Stimulated activated CD8-positive, alpha-beta memory T cell treated with anti-CD3 and anti-CD28 coated beads, Interleukin-7, amount 100 ng/mL, for 24 hours (primary cell): ENCODE measurements at places on chromosomes 4 and X.

DNA sequence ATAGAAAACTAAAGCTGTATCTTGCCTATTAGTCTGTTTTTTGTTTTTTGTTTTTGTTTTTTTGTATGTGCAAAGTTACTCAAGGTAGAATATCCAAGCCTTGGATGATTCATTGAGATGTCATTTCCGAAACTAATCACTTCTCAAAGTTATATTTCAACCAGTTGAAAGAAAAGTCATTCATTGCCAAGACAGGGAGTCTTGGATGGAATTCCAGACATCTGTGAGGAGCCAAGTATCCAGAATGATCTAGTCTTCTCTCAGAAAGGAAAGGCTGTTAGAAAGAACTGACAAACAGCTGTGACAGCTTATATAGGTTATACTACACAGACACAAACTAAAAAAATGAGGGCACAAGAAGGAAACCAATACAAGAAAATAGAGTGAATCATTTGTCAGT lies 141.1 kb upstream of the NDST3 start:
- DNase-seq: no peak

GRCh38 chrX:132433001-132433400 lies 55.8 kb downstream of the MBNL3 start:
- DNase-seq: no peak

DNA sequence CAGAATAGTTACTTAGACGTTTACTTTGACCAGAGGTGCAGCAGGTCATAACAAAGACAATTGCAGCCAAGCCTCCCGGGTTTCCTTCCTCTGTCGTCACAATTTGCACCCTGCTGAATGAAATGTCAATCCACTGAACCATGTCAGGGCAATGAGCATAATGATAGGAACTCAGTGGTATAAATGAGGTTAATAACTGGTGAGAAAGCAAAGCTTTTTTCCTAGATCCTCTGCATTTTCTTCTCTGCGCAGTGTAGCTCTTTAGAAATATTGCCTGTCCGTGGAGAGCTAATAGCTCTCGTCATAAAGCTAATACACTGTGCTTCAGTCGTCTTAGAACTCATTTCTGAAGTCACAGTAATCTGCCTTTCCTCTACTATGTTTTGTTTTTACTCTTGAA lies 1960.1 kb upstream of the ADGRL3 start:
- no peak for DNase-seq

- no peak for DNase-seq
These were observed 11.9 kb upstream of the MAB21L2 start for GRCh38 chr4:150569998-150570535.

DNA sequence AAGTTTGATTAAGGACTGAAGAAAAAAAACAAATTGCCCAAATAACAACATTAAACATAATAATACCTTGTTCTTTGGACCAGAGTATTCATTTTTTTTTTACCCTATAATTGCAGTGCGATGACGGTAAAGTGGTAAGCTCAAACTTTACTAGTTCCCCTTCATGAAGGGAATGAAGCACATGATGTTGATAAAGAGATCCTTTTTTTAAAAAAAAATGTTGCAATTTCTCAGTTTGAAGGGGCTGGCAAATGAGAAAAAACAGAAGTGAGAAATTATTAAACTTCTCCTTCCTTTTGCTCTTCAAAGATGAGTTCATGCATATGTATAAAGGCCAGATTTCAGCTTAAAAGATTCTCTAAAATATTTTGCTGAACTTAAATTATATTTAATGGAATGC lies 231.7 kb downstream of the C4orf33 start:
- no peak for DNase-seq

DNA sequence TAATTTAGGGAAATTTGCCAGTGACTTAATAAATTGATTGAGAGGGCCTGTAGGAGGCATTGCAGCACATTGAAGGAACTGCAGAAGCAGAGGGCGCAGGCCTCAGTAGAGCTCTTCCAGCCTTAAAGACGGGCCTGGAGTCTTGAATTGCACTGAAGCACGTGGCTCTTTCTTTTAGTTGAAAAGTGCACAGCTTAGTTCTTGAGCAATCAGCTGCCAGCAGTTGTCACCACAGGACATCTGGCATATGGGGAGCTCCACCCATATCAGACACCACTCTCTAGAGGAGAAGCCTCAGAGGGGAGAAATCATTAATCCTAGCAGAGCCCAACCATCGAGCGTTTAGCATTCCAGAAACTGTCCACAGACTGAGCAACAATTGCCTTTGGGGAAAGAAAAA lies 16.0 kb upstream of the FGF16 start:
- DNase-seq: no peak

GRCh38 chrX:144946666-144947065 lies 300.6 kb upstream of the SPANXN1 start:
- DNase-seq: no peak

- no peak for DNase-seq
These were observed 21.5 kb downstream of the FAM114A1 start for GRCh38 chr4:38889143-38889542.

DNA sequence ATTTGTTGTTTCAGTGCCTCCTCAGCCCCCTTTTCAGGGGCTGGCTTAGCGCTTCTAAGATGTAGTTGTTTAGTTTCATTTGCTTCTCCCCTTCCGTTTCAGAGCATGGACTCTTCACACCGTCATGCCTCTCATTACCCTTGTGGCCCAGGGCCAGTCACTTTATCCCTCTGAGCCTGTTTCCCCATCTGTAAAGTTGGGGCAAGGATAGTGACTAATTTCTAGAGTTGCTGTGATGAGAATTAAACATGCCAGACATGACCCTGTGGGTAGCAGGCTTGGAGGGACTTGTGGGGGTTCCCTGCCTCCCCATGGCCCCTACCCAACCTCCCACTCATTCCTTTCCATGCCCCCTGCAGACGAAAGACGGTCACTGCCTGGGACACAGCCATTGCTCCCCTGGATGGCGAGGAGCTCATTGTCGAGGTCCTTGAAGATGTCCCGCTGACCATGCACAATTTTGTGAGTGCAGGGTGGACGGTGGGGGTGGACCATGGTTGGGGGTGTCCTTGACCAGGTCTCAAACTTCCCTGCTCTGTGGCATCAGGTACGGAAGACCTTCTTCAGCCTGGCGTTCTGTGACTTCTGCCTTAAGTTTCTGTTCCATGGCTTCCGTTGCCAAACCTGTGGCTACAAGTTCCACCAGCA lies 3.6 kb downstream of the ARAF start:
- DNase-seq: no peak

GRCh38 chr4:107736924-107737448 lies 17.0 kb upstream of the PAPSS1 start:
- DNase-seq: no peak
